ENCODE measurements at places on chromosomes 11 and 22. TPM values are rescaled to one million over a fixed set of nuclear protein-coding genes. Genes with fewer than 3 reads are reported as not detected.

The KCNJ1 gene
- not detected for total RNA-seq

DNA sequence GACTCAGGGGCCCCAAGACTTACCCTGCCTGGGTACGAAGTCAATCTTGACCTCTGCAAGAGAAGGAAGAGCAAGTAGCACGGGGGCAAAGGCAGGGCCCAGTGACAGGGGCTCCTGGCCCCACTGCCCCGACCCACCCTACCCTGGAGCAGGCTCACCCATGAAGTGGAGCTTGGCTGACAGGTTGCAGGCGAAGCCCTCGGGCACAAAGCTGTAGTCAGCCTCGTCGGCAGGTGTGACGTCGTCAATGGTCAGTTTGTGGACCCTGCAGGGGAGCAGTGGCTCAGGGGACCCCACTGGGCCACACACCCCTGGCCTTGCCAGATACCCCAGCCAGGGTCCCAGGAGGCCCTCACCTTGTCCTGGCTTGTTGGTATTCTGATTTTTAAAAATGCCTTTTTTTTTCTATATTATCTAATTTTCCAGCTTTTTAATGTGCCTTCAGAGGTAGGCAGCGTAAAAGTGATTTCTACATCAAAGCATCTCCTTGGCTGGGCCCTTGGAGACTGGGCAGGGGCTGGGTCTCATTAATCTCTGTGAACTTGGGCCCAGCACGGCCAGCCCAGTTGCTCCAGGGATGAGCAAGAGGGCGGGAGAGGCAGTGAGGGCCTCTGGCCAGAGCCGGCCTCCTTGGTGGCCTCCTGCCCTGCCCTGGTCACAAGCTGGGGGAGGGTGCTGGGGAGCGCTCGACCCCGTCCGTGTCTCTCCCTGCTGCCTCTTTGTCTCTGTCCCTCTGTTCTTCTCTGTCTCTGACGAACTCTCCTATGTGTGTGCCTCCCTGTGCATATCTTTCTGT, 11.3 kb downstream of the MYBPC3 start:
- H3K36me3 ChIP-seq: no peaks in the 10 kb centered on the region
- DNase-seq: no peak
- no peaks in the 10 kb centered on the region for H3K27me3 ChIP-seq
- H3K27ac ChIP-seq: no peak overlapping the region

The VWCE gene
- total RNA-seq: 7.7 TPM

GRCh38 chr11:19772480-19772879, 59.8 kb downstream of the NAV2 start:
- DNase-seq: no peak
- no peak overlapping the region for H3K27ac ChIP-seq
- H3K4me3 ChIP-seq: no peak overlapping the region
- H3K27me3 ChIP-seq: peaks cover 42% of the 10 kb centered on the region

GRCh38 chr22:21858025-21858764, 9.2 kb downstream of the MAPK1 start:
- H3K36me3 ChIP-seq: peaks cover 12% of the 10 kb centered on the region
- peak overlapping the region; percentile 47 for H3K4me3 ChIP-seq
- peaks cover 96% of the 10 kb centered on the region for H3K4me1 ChIP-seq
- DNase-seq: no peak

The ABCC8 gene
- total RNA-seq: not detected

GRCh38 chr22:30291058-30291892, 2.0 kb upstream of the CASTOR1 start:
- no peaks in the 10 kb centered on the region for H3K36me3 ChIP-seq
- H3K27ac ChIP-seq: no peak overlapping the region
- DNase-seq: no peak
- peaks cover 38% of the 10 kb centered on the region for H3K4me1 ChIP-seq
- no peaks in the 10 kb centered on the region for H3K27me3 ChIP-seq

GRCh38 chr11:124085997-124086846, 29.0 kb upstream of the VWA5A start:
- no peak overlapping the region for H3K4me3 ChIP-seq
- DNase-seq: no peak
- no peaks in the 10 kb centered on the region for H3K36me3 ChIP-seq
- no peak overlapping the region for H3K27ac ChIP-seq
- H3K4me1 ChIP-seq: no peaks in the 10 kb centered on the region
- peaks cover 29% of the 10 kb centered on the region for H3K27me3 ChIP-seq

The HTR3A gene
- not detected for total RNA-seq

DNA sequence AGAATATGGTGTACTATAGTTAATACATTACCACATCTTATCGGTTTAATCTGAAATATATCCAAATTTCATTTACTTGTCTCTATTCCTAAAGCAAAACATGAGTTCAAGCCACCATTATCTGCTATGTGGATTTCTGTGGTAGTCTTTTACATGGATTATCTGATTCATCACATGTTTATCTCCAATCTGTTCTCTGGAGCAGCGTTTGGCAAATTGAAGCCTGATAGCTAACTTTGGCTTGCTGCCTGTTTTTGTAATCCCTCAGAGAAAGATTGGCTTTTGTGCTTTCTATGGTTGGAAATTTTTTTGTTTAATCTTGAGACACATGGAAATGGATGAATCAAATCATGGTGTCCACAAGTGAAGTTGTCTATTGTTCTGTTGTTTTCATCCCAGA, 274.3 kb downstream of the JRKL start:
- no peaks in the 10 kb centered on the region for H3K4me1 ChIP-seq
- DNase-seq: no peak
- H3K36me3 ChIP-seq: no peaks in the 10 kb centered on the region
- H3K4me3 ChIP-seq: no peak overlapping the region
- H3K27ac ChIP-seq: no peak overlapping the region

GRCh38 chr11:111623527-111624030, 21.3 kb downstream of the SIK2 start:
- H3K36me3 ChIP-seq: peaks cover 4% of the 10 kb centered on the region
- no peaks in the 10 kb centered on the region for H3K4me1 ChIP-seq
- no peak for DNase-seq
- no peaks in the 10 kb centered on the region for H3K27me3 ChIP-seq
- H3K4me3 ChIP-seq: no peak overlapping the region

The PGA4 gene
- not detected for total RNA-seq

The RNH1 gene
- total RNA-seq: 95.3 TPM

The APOBEC3H gene
- total RNA-seq: 21.9 TPM

DNA sequence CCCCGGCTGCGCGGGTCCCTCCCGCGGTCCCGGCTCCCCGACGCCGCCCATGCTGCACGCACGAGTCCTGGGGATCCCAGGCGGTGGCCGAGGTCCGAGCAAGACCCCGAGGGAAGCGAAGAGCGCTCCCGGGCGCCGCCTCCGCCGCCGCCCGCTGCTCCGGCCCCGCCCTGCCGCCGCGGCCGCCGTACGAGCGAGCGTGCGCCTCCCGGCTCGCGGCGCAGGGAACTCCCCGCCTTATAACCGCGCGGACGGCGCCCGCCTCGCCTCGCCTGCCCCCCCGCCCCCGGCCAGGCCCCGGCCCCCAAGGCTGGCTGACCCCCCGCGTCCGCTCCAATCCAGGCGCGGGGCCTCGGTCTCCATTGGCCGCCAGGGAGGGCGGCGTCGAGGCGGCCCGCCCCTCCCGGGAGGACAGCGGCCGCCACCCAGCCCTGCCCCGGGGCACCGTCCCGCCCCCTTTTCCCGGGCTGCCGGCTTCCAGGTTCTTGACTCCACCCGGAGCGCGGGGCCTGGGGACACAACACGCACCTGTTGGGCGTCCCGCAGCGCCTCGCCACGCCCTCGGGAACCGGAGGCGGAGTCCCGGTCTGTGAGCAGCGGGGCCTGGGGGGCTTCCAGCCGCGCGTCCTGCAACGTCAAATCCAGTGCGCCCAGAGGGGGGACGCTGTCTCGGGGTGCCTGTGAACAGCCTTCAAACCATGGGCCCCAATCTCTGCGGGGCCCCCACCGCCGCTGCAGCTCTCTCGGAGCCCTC, at the start of gene FADS3:
TSS of gene FADS3 (minus strand) at position 215 of the 754 bp plus-strand sequence. CDS start at position 51, 164 bp downstream.
- no peaks in the 10 kb centered on the region for H3K36me3 ChIP-seq
- no peak within 1 kb of the TSS for H3K27ac ChIP-seq
- peak within 1 kb of the TSS; percentile 92 for H3K4me3 ChIP-seq
- H3K27me3 ChIP-seq: peaks cover 6% of the 10 kb centered on the region
- H3K4me1 ChIP-seq: no peaks in the 10 kb centered on the region

The APOBEC3F gene
- 49.0 TPM for total RNA-seq

- H3K27me3 ChIP-seq: peaks cover 14% of the 10 kb centered on the region
- no peaks in the 10 kb centered on the region for H3K4me1 ChIP-seq
- no peak overlapping the region for H3K4me3 ChIP-seq
- H3K27ac ChIP-seq: no peak overlapping the region
- DNase-seq: no peak
These were observed 523.8 kb downstream of the BRD1 start for GRCh38 chr22:49303781-49304461.

The TCN2 gene
- total RNA-seq: 1.3 TPM

DNA sequence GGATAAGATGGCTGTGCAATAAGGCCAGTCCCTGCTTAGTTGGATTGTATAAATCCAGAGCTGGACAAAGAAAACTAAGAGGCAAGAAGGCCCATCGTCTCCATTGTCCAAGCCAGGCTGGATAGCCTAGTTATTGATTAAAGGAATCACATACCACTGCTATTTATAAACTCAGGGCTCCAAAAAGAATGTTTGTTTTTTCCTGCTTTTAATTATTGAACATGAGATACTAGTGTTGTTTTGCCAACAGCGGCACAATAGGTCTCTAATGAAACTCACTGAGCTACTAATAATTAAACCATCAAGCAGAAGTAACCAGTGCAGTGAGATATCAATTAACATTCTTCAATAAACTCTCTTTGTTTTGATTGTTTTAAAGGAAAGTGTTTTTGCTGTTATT, 259.7 kb downstream of the INSC start:
- H3K4me3 ChIP-seq: no peak overlapping the region
- no peak for DNase-seq
- H3K36me3 ChIP-seq: no peaks in the 10 kb centered on the region
- no peak overlapping the region for H3K27ac ChIP-seq

The IGF2 gene
- 40.4 TPM for total RNA-seq

The UPB1 gene
- total RNA-seq: 1.2 TPM

DNA sequence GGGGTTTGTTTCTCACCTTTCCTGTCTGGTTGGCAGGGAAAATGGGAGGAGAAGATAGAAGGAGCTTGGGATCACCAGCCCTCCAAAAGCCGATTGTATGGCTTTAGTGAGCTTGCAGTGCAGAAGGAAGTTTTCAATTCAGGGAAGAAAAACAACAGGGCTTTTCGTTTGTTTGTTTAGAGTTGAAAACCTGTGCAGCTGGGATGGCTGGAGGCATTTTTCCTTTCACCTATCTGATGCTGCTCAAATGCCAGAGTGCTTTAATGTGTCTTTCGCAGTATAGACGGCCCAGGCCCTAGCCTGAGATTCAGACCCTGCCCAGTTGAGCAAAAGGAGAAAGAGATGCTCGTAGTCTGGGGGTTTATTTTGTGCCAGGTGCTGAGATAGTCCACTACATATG, 87.9 kb downstream of the INSC start:
- no peak for DNase-seq
- H3K27ac ChIP-seq: no peak overlapping the region
- H3K27me3 ChIP-seq: peaks cover 4% of the 10 kb centered on the region
- H3K36me3 ChIP-seq: no peaks in the 10 kb centered on the region
- H3K4me1 ChIP-seq: no peaks in the 10 kb centered on the region

- no peak overlapping the region for H3K27ac ChIP-seq
- peak overlapping the region; percentile 82 for H3K4me3 ChIP-seq
- DNase-seq: peak; percentile 82
- peaks cover 5% of the 10 kb centered on the region for H3K4me1 ChIP-seq
- no peaks in the 10 kb centered on the region for H3K27me3 ChIP-seq
These were observed 20.2 kb downstream of the FADS3 start for GRCh38 chr11:61871158-61871597.

GRCh38 chr11:126999366-126999765, 1.2 kb downstream of the KIRREL3 start:
- no peak overlapping the region for H3K4me3 ChIP-seq
- no peak overlapping the region for H3K27ac ChIP-seq
- DNase-seq: no peak

The AIFM3 gene
- 0.58 TPM for total RNA-seq

DNA sequence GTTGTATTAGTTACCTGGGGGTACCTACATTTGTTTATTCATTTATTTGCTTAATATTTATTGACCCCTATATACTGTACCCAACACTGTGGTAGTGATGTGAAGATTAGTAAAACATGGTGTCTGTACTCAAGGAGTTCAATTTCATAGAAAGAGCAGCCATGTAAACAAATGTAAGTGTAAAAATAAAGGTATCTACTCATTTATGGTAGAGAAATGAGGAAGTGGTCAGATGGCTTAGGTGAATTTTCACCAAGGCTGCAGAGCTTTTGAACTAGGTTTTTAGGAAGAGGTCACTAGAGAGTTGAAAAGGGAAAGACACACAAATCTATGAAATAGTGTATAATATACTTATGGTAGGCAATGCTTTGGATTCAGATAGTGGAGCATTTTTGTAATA, 11.1 kb downstream of the CTR9 start:
- DNase-seq: no peak
- H3K27me3 ChIP-seq: no peaks in the 10 kb centered on the region
- H3K27ac ChIP-seq: peak overlapping the region; percentile 45
- no peaks in the 10 kb centered on the region for H3K4me1 ChIP-seq
- no peaks in the 10 kb centered on the region for H3K36me3 ChIP-seq

- no peaks in the 10 kb centered on the region for H3K36me3 ChIP-seq
- DNase-seq: no peak
- no peak overlapping the region for H3K27ac ChIP-seq
- H3K27me3 ChIP-seq: no peaks in the 10 kb centered on the region
- no peaks in the 10 kb centered on the region for H3K4me1 ChIP-seq
- H3K4me3 ChIP-seq: no peak overlapping the region
These were observed 71.3 kb downstream of the TSPAN18 start for GRCh38 chr11:44797886-44798606.

The PTGDR2 gene
- 0.17 TPM for total RNA-seq

- H3K36me3 ChIP-seq: peaks cover 6% of the 10 kb centered on the region
- H3K4me1 ChIP-seq: no peaks in the 10 kb centered on the region
- no peaks in the 10 kb centered on the region for H3K27me3 ChIP-seq
- DNase-seq: no peak
- H3K27ac ChIP-seq: no peak overlapping the region
These were observed 121.0 kb downstream of the WNT11 start for GRCh38 chr11:76085270-76085669.

DNA sequence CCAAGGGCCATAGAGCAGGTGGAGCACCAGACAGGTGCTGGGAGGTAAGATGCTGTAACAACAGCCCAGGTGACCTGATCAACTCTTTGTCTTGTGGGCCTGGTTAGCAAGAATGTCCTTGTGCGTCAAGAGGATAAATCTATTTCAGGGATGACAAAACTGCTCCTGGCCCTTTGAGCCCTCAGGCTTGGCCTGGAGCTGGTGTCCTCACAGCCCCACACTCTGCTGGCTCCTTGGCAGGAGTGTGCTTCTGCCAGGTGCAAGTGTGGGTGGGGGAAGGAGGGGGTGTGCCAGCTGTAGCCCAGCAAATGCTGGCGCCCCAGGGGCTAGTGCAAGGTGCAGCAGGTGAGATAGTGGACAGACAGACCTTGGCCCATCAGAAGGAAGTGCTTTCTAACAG, 19.5 kb downstream of the AMPD3 start:
- peaks cover 36% of the 10 kb centered on the region for H3K4me1 ChIP-seq
- no peak for DNase-seq
- no peak overlapping the region for H3K27ac ChIP-seq
- H3K36me3 ChIP-seq: peaks cover 2% of the 10 kb centered on the region
- no peaks in the 10 kb centered on the region for H3K27me3 ChIP-seq

GRCh38 chr11:46180736-46181135, 59.5 kb upstream of the PHF21A start:
- DNase-seq: no peak
- H3K36me3 ChIP-seq: no peaks in the 10 kb centered on the region
- H3K27ac ChIP-seq: no peak overlapping the region
- H3K4me1 ChIP-seq: no peaks in the 10 kb centered on the region
- H3K27me3 ChIP-seq: peaks cover 59% of the 10 kb centered on the region

- no peak overlapping the region for H3K27ac ChIP-seq
- peaks cover 5% of the 10 kb centered on the region for H3K27me3 ChIP-seq
- no peaks in the 10 kb centered on the region for H3K36me3 ChIP-seq
These were observed 223.8 kb downstream of the DBX1 start for GRCh38 chr11:19936461-19936860.

Data from activated T-cell treated with anti-CD3 and anti-CD28 coated beads, Interleukin-2, amount 50 U/mL, for 72 hours (primary cell).